COR-L47 (cell line): ENCODE measurements at places on chromosomes 5 and 9.

DNA sequence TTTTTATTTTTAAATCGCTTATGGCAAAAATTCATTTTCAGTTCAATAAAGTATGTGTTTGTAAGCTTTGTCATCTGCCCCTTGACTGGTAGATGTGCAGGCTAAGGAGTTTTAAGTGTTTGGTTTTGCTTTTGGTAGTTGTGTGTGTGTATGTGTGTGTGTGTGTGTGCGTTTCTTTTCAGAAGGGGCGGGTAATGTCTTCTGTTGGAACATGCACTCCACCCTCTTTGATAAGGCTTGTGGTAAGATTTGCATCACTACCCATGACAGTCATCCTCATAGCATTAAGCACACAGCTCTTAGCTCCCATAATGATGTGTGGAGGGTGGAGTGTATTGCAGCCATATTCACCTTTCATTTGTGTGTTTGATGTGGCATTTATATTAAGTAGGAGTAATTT, 92.1 kb upstream of the FSD1L start:
- DNase-seq = no peak

GRCh38 chr9:133490201-133490681, 11.3 kb upstream of the SLC2A6 start:
- DNase-seq = no peak

GRCh38 chr5:106940986-106941385, 729.8 kb downstream of the EFNA5 start:
- no peak for DNase-seq

GRCh38 chr9:78074385-78075291, 43.0 kb upstream of the GNAQ start:
- DNase-seq = no peak

- DNase-seq = no peak
Observed at GRCh38 chr5:75716715-75717081, 539 bp downstream of the POC5 start.

- DNase-seq = no peak
Observed at GRCh38 chr5:135195270-135195608, 161.2 kb upstream of the PITX1 start.

DNA sequence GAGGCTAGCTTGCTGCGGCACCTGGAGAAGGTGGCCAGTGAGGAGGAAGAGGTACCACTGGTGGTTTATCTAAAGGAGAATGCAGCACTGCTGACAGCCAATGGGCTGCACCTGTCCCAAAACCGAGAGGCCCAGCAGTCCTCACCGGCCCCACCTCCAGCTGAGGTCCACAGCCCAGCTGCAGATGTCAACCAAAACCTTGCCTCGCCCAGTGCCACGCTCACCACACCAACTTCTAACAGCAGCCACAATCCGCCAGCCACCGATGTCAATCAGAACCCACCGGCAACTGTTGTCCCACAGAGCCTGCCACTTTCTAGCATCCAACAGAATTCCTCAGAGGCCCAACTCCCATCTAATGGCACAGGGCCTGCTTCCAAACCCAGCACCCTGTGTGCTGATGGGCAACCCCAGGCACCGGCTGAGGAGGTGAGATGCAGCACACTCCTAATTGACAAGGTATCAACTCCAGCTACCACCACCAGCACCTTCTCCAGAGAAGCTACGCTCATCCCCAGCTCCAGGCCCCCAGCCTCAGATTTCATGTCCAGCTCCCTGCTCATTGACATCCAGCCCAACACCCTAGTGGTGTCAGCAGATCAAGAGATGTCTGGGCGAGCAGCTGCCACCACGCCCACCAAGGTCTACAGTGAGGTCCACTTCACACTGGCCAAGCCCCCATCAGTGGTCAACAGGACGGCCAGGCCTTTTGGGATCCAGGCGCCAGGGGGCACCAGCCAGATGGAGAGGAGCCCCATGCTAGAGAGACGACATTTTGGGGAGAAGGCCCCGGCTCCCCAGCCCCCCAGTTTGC, 8.0 kb downstream of the SYNPO start:
- no peak for DNase-seq

GRCh38 chr9:20022410-20022809, 233.6 kb upstream of the SLC24A2 start:
- no peak for DNase-seq

DNA sequence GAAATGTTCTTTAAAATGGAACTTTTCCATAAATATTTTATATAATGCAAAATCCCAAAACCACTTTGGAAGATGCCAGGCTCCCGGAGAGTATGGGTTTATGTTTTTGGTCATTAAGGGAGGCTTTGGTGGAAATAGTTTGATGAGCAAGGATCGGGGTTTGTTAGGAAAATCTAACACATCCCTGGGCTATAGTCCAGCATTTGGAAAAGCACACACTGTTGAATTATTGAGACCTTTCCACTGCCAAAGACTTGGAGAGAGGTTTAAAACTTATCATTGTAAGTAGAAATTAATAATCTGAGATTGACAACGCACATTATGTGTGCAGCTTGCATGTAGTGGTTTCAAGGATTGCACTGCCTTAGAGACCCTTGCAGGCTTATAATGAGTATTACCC, 156.3 kb downstream of the PARP8 start:
- no peak for DNase-seq

DNA sequence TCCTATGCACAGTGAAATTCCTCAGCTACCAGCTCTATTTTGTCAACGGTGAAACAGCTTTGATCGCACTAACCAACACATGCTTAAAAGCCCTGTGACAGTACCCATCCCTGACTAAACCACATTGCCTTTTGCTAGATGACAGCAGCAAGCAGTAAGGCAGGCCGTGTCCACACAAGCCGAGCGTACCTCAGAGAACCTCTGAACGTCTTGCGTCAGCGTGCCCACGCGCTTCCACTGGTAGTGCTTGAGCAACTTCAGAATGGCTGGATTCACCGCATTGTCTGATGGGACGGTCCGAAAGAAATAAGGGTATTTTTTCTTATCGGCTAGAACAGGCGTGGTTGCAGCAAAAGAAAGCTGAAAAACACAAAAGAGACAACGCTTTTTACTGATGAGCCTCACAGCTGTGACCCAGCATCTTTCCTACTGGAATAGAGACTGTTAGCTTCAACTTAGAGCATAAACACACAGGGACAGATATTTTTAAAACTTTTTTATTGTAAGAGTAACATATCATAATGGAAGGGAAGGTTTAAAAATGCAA, 167.0 kb downstream of the GABBR2 start:
- no peak for DNase-seq

DNA sequence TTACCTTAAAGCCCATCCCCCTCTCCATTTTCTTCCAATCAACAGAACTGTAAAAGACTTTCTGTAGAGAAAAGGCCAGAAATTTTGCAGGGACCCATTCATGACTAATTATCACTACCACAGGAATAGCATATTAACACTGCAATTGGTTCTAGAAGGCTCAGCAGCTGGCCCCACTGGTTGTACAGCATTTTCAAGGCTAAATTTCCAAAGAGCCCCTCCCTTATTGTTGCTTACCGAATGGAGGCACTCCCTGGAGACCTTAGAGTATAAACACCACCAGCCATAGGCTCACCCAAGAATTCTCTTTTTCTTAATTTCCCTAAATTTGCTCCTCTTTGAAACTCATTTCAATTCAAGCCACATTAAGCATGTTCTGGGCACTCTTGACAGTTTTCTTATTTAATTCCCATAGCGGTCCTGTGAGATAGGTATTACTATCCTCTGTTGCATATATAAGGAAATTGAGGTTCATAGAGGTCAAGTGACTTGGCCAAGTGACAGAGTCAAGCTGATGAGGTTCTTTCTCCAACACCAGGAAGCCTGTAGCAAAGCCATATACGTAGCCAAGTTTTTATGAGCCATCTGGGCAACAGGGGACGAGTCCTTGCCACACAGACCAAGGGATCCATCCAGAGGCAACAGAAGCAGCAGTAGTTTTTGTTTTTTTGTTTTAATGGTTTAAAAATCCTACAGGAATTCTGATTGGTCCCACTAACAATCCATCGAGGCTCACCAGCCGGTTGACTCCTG, 83.9 kb upstream of the NR5A1 start:
- no peak for DNase-seq

DNA sequence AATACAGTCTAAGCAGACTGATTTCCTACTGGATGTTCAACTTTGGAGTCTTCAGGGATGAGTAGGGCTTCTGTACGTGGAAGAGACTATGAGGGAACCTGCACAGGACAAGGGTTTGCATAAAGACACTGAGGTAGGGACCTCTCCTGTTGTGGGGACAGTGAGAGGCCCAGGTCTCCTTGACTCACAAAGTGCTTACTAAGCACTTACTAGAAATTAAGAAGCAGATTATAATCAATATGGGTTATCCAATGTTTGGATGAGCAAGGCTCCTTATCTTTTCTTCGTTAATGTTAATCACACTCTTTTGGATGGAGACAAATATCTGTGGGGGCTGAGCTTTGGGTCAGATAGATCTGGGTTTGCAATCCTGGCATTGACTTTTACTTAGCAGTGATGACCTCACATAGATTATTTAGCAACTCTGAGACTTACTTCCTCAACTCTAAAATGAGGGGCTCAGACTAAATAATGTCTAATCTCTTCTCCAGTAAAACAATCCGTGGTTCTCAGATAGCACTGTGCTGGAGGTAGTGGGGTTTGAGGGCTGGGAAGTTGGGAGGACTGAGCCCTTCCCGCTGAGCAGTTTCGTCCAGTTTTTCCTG, 45.9 kb downstream of the PDCD1LG2 start:
- no peak for DNase-seq

DNA sequence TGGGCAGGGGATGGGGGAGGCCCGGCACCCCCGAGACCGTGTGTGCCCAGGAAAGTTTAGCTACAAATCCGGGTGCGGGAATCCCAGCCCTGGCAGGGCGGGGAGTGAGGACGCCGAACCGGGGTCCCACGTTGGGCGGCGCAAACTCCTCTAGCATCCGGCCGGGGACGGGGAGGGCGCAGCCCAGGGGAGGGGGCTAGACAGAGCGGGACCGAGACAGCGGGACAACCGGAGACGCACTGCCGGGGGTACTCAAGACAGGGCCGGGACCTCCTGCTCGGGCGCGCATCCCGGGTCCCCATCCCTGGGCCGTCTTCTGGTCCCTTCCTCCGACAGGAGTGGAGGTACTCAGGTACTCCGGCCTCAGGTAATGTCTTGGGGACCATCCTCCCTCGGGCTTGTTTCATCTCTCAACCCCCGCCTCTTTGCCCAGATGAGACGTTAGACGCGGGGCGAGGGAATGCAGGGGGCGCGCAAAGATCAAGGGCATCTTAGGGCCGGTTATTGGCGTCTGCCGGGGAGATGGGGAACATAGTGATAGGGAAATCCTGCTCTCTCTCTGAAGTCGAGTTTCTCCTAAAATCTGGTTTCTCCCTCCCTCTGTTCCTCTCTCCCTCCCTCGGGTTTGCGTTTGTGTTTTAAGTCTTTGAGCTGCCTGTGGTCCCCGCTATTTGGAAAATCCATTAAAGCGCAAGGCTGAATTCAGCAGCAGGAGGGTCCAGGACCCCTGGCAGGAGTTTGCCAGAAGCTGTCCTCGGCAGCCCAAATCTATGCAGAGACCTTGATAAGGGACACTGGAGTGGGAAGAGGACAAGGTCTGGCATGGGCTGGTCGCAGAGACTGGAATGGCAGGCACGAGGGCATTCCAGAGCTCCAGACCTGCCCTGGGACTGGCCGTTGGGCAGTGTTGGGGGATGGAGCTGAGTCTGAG, 815 bp downstream of the PDZD2 start:
- DNase-seq = no peak

DNA sequence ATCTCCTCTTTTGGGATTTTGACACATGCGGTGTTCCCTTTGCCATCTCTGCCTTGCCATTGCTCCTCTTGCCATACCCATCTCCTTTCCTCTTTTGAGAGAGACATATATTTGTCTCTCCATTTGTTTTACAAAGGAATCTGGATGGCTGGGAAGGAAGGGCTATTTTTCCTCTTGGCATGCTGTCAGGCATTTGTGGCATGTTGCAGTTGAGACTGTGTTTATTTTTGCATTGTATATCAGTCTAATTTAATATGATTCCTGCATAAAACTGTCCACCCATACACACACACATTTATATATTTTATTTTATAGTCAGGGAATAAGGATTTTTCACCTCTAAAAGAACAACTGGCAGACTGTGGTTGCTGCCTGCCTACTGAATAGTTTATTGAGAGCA, 1105.8 kb upstream of the SEMA6A start:
- DNase-seq = no peak
